ENCODE measurements at places on chromosomes 2 and 18.

DNA sequence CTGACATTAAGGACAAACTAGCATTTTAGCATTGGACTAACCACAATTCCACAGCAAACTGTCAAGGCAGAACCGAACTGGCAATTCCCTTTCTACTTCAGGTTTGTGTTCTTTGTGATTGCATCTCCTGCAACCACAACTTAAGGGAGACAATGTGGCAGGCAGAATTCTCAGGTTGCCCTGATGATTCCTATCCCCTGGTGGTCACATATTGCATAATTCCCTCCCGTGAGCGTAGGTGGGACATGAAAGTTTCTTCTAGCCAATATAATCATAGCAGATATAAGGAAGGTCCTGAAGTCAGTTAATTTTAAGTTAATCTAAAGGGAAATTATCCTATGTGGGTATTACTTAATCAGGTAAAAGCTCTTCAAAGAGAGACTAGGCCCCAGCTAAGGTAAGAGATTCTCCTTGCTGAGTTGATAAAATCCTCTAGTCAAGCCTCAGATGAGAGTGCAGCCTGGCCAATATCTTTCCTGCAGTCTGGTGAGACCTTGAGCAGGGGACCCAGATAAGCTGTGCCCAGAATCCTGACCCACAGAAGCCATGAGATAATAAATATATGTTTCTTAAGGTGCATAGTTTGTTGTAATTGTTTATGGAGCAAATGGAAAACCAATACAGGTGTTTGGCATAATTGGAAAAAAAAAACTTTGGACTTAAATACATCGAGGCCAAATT is 45.9 kb upstream of the TNP1 start:
- DNase-seq = no peak

DNA sequence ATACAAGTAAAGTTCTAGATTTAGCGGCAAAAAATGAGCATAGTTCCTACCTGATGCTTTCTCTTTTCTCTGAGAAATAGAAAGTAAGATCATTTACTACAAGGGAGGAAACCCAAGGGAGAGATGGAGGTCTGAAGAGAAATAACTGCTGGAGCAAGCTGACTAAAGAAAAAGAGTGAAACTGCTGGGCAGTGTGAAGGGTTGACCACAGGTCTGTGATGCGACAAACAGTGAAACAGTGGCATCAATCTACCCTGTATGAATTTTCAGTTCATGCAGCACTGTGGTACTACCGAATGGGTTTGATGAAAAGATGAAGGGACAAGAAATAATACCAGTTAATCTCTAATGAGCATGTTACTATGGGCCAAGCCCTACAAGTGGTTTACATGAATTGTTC is 52.2 kb downstream of the CUL3 start:
- DNase-seq = no peak

- DNase-seq = no peak
These were observed 70.3 kb downstream of the HAUS1 start for GRCh38 chr18:46174342-46175041.

DNA sequence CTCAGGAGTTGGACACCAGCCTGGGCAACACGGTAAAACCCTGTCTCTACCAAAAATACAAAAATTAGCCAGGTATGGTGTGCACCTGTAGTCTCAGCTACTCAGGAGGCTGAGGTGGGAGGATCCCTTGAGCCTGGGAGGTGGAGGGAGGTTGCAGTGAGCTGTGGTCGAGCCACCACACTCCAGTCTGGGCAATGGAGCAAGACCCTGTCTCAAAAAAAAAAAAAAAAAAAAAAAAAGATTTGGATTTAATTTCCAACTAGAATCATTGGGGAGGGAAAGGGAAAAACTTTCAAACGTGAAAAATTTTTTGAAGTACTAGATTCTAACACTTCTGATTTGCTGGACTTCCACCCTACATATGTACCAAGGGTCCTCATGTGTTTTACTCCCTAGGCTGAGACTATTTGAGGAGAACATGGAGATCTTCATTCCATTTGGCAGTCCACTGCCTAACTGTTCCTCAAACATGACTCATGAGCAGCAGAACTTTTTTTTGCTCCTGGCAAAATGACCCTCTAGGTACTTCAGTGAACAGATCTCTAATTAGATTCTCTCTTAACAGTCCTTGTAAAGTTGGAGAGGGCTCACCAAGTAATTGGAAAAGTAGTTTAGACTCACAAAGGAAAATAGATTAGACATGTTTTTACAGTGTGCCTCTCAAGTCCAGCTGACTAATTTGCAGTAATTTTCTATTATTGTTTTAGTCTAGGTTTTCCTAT is 267.6 kb downstream of the METTL4 start:
- DNase-seq = no peak

DNA sequence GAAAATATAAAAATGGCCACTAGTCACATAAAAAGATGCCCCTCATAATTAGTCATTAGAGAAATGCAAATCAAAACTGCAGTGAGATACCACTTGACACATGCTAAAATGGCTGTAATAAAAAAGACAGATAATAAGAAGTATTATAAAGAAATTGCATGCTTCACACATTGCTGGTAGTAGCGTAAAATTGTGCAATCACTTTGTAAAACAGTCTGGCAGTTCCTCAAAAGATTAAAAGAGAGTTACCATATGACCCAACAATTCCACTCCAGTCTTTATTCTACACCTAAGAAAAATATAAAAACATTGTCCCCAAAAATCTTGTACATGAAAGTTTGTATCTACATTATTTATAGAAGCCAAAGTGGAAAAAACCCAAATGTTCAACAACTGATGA is 170.6 kb upstream of the FIGN start:
- no peak for DNase-seq

GRCh38 chr18:54774981-54775665 is 53.2 kb upstream of the RAB27B start:
- no peak for DNase-seq

DNA sequence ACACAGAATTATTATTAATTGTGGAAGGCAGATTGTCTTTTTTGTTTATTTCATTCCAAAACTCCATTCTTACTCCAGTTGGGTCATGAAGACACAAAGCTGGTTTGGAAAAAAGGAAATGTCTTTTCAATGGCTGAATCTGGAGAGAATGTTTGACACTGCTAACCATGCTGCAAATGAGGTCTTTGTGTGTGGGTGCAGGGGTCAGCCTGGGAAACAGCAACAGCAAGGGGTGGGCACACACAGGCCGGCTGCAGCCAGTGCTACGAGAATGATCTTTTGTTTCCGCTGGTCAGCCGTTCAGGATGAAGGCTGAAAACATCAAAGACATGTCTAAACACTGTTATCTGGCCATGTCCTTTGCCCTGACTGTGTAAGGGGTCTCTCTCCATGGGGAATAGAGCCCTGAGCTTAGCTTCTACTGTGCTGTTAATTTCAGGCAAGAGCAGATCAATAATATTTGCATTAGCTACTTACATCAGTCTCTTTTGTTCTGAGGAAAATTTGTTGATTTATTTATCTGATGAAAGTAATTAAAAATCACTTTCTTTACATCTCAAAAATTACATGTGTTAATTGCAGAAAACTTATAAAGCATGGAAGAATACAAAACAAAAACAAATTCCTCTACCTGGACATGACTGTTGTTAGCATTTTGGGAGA is 33.3 kb upstream of the E2F6 start:
- DNase-seq = no peak

- DNase-seq = no peak
These were observed 56.6 kb downstream of the AGPS start for GRCh38 chr2:177449159-177449558.

GRCh38 chr2:85594715-85595300 is 737 bp upstream of the RNF181 start:
- DNase-seq = no peak

- no peak for DNase-seq
These were observed 31.4 kb downstream of the CCDC93 start for GRCh38 chr2:117982376-117983033.

DNA sequence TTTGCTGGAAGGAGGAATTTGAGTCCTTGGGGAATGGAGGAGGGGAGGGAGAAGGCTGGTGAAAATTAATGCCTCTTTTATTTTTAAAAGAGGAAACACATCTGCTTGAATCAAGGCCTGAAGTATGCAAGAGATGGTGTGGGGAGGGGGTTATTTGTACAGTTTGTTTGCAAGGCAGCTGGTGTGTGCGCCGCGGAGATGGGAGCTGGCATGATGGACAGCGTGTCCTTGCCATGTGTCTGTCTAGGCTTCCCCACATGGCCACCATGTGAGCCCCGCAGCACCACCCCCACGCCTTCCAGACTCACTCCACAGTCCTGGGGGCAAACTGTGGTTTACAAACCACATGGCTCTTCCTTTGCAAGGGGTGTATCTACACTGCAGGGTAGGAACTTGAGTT is 154.8 kb upstream of the APCDD1 start:
- no peak for DNase-seq

GRCh38 chr2:202147775-202148174 is 74.7 kb downstream of the KIAA2012 start:
- no peak for DNase-seq

DNA sequence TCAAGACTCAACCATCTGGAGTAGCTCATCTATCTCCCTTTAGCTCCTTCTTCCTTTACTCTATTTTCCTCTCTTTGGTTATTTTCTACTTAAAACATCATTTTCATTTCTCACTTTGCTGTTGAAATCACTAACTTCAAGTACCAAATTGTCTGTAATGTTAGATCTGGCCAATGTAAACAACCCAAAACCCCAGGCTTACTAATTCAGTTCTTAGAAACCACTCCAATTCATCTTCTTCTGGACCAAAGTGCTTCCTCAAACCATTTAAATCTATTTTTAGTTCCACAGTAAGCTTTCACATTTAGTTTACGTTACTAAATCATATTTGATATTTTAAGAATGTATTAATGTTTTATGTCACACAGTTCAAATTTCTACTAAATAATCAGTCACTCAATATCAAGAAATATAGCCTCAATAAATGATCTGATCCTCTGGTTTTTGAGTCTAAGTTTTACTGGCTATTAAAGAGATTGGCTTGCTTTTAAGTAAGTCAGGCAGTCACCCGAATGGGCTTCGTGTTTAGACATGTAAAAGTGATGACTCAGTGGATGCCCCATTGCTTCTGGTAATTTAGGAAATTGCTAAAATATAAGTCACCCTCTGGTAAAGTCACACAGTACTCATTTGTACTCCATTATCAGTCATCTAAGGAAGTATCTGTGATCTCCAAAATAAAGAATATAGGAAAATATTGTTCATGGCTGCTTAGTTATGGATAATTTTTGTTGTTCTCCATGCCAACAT is 527.2 kb upstream of the SOX11 start:
- no peak for DNase-seq

GRCh38 chr2:235703711-235704295 is 210.0 kb downstream of the AGAP1 start:
- no peak for DNase-seq

DNA sequence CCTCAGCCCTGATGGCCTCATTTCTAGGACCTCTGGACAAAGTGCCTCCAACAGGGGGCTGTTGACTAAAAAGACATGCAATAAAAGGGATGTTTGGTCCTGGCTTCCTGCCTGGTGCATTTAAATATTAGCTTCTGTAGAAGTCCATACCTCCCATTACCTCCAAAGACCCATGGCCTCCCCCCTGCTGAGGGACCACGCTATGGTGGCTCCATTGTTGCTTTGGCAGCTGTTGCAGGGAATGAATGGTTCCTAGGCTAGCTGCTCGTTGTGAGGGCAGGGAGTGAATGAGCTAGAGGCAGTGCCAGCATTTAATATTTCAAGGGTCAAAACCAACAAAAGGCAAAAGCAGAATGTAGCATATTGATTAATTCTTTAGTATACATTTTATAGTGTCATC is 285.9 kb downstream of the SLC8A1 start:
- no peak for DNase-seq

DNA sequence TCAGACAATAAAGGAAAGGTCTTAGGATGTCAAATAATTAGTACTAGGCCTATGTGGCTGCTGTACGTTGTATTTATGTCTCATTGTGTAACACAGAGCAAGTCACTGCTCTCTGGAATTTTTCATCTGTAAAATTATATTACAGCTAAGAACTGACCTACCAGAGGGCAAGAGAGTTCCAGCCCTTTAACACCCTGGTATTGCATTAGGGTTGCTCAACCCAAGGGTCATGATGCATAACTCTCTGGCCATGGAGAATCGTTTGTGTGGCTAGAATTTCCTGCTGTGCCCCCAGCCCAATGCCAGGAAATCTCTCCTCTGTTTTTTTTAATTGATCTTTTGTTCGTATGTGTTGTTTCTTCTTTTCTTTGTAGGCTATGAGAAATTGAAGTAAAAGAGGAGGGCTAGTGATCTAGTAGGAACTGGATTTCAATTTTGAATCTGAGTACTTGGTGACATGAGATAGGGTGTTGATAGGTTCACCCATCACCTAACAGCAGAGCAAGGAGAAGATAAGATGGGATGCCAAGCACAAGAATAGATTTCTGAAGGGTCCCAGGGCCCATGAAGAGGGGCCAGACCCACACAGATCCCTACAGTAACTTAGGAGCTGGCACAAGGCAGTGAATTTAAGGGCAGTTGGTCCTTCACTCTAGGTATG is 571.2 kb upstream of the TNP1 start:
- no peak for DNase-seq

DNA sequence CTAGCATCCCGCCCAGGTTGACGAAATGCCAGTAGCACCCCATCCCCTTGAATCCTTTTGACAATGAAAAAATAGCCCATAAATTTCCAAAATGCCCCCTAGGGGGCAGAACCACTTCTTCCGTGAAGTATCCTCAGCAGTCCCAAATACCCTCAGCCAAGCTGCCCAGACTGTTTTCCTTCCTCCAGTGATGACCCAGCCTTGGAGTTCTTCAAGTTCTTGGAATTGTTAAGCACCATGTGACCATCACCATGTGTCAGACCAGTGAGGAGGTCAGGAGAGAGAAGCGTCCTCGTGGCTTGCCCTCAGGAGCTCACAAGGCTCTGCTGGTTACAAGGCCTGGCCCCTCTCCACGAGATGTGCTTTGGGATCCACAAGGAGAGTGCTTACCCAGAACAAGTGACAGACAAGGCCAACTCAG is 1.4 kb upstream of the SLC23A3 start:
- DNase-seq = no peak

DNA sequence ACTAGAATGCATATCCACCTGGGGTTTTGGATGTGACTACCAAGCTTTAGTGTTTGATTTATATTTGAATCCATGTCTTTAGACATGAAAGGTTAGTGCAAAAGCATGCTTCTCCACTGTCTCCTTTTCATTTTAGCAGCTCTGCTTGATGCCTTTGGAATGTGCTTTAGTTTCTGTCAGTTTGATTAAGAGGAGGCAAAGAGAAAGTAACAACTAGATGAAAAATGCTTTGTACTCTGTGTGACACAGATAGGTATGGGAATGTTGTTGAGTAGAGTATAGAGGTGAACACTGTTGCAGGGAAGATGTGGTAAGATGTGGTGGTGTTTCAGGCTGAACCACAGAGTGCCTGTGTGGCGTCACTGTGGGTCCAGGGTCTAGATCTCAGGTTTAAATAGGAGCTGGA is 19.8 kb downstream of the PIK3C3 start:
- DNase-seq = no peak

- DNase-seq = peak; percentile 79
These were observed 36.7 kb upstream of the ARL4C start for GRCh38 chr2:234533626-234534025.

DNA sequence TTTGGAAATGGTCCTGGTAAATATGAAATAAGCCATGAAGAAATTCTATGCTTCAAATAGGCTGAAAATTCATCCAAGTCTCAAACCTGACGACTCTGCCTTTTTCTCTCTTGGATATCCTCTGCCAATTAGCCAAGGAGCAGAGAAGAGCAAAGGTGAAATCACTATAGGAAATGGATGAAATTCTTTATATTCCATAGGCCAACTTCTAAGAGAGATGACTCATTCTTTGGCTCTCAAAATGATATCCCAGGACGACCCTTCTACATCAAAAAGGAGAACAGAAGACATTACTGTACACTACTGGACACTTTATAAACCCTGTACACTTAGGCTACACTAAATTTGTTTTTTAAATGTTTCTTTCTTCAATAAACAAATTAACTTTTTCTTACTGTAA is 22.7 kb downstream of the PDE1A start:
- no peak for DNase-seq

Data from NCI-H1417 treated with DMSO at 0.1 percent for 48 hours (cell line).